ENCODE measurements at places on chromosomes 1 and 21.

DNA sequence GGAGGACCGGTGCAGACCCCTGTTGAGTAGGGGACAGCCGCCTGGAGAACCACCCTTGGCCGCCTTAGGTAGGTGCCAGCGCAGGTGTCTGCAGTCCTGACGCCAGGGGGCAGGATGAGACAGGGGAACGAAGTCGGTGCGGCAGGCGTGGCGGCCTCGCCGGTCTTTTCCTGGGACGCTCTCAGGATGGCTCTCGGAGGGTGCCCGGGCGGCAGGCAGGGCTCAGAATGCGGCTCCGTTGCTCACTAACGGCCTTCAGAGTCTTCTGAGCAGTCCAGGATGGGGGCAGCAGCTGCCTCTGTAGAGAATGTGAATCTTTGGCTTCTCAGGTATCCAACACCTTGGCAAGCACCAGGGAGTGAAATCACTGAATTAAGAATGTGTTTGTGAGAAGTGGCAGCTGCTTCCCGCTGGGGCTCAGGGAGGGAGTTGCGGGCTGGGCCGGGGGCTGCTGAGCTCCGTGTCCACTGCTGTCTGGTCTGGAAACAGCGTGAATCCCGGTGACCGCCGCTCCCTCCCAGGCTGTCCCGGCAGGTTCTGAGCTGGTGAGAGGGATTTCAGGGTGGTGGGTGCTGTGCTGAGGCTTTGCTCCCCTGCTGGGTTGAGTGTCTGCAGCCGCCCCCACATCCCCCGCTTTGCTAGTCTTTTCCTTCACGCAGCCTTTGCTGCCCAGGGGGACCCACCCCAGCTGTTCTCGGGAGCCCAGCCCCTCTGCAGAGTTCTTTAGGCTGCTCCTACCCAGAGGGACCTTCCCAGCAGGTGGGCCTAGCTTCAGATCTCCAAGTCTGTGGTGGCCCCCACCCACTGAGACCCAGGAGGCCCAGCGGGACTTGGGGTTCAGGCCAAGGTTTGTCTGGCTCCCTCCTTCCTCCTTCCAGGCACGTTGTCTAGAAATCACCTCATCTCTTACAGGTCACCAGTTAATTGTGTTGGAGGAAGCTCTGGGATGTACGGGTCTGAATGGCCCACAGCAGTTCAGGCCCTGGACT, 11.1 kb upstream of the C1orf174 start:
- DNase-seq = peak; percentile 73

DNA sequence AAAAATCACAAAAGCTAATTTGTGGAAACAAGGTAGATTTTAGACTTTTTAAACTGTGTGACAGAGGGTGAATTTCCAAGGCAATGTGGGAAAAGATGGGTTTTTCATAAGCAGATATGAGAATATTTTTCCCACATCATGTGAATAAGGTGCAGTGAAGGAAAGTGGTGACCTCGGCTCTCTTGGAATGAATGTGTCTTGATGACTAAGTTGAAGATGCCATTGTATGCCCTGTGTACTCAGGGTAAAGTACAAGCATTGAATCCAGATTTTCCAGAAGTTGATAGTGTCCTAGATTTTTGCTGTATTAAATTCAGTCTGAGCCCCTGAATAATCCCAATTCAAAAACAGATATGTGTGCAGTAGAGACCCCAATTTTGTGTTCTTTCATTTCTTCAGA, 442.6 kb upstream of the ADGRL2 start:
- no peak for DNase-seq

DNA sequence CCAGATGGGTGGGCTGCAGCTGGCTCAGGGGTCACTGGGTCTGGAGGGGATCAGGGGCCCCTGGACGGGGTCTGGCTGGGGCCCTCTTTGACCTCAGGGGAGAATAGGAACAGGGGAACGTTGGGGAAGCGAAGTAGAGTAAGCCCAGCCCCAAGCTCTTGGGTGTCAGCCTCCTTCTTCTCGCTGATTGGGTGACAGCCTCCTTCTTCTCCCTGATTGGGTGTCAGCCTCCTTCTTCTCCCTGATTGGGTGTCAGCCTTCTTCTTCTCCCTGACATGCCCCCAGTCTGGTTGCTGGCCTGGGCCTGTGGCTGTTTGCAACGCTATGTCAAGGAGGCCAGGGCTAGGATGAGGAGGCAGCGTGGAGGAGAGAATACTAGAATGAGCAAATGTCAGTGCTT, 76.7 kb upstream of the CASZ1 start:
- no peak for DNase-seq

- DNase-seq = no peak
Measured at GRCh38 chr1:242002072-242002471, 3.2 kb upstream of the MAP1LC3C start.

Measured in NT2/D1 (cell line).